ENCODE measurements at places on chromosomes 1 and 21. TPM values are rescaled to one million over a fixed set of nuclear protein-coding genes. Genes with fewer than 3 reads are reported as not detected.

The LCE2C gene
- not detected for total RNA-seq

The A3GALT2 gene
- total RNA-seq, result not detected

The ALX3 gene
- total RNA-seq, result not detected

The CYP4A11 gene
- 1.0 TPM for total RNA-seq

The ITLN1 gene
- total RNA-seq, result 0.81 TPM

The MYBPH gene
- not detected for total RNA-seq

The CELA2B gene
- not detected for total RNA-seq

The AMY1C gene
- not detected for total RNA-seq

The BMP8B gene
- 0.58 TPM for total RNA-seq

The PODN gene
- total RNA-seq, result 1.2 TPM

The RGSL1 gene
- total RNA-seq, result 0.41 TPM

The PKP1 gene
- total RNA-seq, result 1.7 TPM

The OR2L8 gene
- total RNA-seq, result not detected

The EPHA10 gene
- total RNA-seq, result 4.7 TPM

The HSPA13 gene
- 78.9 TPM for total RNA-seq

All from motor neuron (in vitro differentiated cells).